ENCODE measurements at places on chromosomes 3 and 15.

DNA sequence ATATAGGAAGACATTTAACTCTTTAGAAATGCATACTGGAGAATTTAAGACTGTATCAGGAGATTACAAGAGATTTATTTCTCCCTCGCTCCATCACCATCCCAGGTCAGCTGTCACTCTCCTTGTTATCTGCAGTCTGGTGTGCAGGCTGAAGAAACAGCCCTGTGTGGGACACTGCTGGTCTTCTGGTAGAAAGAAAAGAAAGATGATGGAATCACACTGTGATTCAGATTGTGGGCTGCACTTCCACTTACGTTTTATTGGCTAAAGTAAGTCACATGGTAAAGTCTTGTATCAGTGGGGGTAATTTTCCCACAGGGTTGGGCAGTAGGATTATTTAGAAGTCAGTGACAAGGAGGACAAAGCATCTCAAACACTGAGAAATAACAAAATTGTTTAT is 18.1 kb upstream of the ATP1B3 start:
- no peak for DNase-seq

DNA sequence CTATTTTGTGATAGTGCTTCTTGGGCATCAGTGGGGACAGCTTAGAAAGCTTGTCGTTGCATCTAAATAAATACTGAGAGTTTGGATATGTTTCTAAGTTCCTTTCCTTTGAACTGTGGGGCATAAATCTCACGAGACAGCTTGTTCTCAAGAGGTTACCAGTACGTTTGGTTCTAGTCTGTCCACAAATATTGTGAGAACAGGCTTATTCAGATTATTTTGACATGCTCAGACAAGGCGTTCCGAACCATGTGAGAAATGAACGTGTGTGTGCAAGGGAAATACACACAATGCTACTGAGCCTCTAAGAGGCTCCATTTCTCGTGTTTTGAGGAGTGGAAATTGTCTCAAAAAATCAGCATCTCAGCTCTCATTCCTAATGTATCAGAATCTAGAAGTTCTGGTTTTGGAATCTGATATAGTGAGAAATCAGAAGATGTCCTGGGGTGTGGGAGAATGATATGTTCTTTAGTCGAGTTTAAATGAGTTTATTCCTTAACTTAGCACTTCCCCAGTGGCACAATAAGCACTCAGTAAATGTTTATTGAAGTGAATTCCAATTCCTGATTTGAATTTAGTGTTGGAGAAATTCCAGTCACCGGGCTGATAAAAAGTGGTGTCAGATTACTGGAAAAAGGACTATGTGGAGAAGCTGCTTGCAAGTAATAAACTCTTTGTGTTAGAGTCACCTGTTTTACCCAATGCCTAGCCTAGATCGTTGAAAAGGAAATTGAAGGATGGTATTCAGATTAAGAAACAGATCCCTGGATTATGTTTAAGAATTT is 481.5 kb downstream of the LPP start:
- DNase-seq: peak; percentile 19

- DNase-seq: peak; percentile 13
These were observed 44.6 kb upstream of the SMAD6 start for GRCh38 chr15:66657185-66658020.

- DNase-seq: no peak
These were observed 115.5 kb downstream of the GMNC start for GRCh38 chr3:190746986-190747385.

DNA sequence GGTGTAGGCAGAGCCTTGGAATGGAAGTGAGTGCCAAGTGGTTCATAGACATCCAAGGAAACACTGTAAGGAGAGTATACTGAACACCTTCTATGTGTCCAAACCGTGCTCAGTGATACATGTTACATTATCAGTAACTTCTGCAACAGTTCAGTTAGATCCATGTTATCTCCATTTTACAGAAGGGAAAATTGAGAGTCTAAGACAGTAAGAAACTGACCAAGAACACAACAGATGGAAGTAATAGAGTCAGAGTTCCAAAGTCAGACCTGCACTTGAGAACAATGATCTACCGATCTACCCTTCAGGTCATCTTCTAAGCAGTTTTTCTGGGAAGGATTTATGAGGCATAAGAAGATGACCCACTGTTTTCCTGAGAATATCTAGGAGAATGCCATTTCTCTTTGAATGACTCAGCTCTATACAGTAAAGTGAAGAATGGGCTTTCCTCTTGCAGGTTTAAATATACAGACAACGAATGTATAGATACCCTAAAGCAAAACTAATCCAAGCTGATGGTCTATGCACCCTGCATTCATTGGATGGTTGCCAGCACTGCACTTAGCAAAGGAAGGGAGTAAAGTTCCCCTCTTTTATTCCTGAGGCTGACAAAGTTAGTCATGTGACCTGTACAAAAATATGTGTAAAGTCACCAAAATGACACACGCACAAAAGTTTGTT is 604.1 kb upstream of the MDFIC2 start:
- DNase-seq: no peak

DNA sequence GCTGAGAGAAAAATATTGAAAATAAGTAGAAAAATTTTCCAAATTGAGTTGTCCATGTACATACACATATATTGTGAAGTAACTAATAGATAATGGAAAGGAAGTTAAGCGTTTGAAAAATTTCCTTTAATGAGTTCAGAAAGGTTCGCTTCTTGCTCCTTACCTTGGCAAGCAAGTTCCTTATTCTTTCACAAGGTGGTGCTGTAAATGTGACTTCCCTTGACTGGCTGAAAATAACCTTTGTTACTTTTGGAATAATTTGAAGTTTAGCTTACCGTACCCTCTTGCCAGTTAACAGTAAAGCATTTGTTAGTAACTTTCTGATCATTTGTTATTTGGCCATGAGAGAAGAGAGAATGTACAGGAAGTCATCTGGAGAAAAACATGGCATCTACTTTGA is 41.6 kb downstream of the PYDC2 start:
- DNase-seq: no peak

DNA sequence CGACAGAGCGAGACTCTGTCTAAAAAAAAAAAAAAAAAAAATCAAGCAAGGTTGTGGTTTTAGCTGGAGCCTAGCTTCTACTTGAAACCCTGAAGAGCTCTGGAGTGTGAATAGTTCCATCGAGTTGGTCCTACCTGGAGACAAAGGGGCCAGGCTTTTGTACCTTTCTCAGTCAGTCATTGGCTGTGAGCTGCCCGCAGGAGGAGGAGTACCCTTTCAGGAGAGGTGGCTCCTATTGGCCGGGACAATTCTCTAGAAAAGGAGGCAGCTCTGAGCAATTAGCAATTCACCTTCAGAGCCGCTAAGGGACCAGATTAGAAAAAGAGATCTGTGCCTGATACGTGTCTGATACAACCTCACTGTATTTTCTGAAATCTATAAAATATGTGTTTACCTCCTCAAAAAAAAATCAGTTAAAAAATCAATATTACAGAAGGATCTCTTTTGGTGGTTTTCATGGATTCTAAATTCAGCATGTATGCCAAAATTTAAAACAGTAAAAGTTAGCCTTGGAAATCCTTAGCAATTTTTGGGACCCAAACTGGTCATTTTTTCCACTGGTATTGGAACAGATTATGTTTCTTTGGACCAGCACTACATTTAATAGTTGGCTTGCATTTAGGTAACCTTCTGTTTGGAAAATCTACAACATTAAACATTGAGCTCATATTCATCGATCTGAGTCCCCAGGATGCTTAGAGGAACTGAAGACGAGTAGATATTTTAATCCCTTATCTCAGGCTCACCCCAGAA is 29.7 kb upstream of the PDCD6IP start:
- DNase-seq: no peak

- peak; percentile 46 for DNase-seq
These were observed 16.4 kb upstream of the ZNF609 start for GRCh38 chr15:64443747-64444621.

GRCh38 chr3:129605203-129605921 is 1.1 kb downstream of the PLXND1 start:
- DNase-seq: no peak

DNA sequence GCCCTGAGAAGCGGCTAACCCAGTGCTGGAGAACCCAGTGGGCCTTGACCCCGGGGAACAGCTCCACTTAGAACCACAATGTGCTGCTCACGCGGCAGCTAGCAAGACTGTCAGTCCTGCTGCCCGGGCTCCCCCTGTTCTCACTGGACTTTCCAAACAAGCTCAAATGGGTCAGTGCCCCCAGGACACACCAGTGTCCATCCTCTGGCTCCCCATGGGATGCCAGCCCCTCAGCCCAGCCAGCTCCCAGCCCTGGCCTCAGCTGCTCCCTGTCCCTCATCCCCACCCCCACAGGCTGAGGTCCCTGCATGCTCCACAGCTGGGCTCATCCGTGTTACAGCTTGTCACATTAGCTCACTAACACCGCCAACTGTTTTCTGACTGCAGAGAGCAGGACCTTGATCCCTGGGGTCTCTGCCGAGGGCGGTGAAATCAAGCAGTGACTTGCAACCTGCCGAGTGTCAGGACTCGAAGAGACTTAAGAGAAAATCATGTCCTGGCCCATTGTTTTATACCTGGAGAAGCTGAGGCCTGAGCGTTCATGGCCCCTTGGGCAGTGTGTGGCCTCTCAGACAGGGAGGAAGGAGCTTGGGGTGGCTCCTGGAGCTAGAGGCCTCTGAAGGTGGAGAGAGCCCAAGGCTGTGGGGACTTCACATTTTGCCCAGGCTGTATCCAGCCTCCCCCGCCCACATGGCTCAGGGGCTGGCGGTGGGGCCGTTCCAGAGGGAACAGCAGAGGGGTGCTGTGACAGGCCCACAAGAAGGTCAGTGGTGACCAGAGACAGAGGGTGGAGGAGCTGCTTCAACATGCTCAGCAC is 157.5 kb downstream of the MEGF11 start:
- DNase-seq: no peak

DNA sequence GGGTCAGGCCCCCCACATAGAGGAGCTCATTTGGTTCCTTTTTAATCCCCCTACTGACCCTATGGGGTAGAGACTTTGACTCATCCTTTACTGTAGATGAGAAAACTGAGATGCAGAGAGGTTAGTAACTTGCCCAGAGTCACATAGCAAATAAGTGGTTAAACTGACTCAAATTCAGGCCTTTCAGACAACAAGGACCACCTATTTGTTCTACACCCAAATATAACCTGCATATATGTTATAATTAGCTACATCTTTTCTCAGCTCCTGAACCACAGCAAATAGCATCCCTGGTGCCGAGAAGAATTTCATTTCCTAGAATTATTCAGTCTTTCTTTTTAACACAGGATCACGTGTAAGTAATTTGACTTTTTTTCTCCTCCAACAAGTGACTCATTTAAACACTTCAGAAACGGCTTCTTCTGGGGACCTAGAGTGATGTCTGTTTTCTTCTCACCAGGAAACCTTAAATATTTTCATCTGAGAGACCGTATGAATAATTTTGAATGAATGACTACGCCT is 57.4 kb downstream of the MGLL start:
- peak; percentile 30 for DNase-seq

GRCh38 chr3:98596541-98597500 is 3.4 kb upstream of the CPOX start:
- DNase-seq: no peak

- DNase-seq: no peak
These were observed 260.4 kb upstream of the GPR149 start for GRCh38 chr3:154690413-154690812.

All from BJ (cell line).